ENCODE measurements at places on chromosomes 7 and 10.

- no peak for DNase-seq
Measured at GRCh38 chr10:89256962-89257361, 5.4 kb upstream of the LIPA start.

- no peak for DNase-seq
Measured at GRCh38 chr7:140923358-140924006, 1.2 kb downstream of the BRAF start.

DNA sequence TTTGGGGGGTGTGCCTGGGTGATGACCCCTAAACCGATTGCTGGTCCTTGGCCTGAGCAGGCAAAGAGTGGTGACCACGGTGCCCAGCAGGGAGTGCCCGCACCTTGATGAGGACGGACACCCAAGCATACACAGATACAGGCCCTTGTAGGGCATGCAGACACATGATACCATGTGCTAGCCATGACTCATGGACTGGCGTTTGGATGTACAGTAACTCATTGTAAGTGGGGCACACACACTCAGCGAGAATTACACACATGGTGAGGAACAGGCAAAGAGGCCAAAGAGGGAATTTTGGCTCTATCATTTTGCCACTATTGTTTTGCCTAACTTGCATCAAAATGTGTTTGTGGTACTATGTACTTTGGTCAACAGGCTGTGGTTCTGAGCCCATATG lies 24.1 kb downstream of the KAZALD1 start:
- no peak for DNase-seq

DNA sequence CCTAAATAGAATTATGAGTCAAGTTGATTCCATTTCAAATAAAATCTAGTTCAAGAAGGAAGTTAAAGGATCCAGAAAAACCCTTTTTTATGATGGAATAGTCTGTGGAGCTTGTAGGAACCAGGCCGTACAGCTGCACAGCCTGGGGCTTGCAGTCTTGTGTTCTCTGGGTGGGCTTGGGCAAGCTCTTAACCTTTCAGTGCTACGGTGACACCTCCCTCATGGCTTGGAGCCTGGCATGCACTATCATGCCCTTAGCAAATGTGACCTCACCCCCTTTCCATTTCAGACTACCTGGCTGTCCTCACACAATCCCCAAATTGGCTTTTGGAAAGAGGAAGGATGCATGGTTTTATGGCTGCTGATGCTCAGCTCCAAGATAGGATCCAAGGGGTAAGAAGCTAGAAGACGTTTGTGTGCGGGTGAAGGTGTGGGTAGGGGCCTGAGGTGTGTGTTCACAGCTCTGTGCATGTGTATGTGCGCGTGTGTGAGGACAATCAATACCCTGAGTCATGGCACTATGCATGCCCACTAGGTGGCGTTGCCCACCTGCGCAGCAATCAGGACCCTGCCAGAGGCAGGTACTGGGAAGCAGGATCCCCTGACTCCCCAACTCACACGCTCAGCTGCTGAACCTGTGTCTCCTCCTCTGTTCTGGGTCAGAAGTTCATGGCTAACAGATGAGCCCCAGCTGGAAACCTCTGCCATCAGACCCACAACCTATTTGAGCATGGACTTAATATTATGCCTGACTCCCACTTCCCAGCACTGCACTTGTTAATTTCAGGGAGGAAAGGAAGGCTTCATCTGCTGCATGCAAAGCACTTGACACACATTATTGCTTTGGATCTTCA lies 113.4 kb downstream of the PTPN20 start:
- peak; percentile 39 for DNase-seq

DNA sequence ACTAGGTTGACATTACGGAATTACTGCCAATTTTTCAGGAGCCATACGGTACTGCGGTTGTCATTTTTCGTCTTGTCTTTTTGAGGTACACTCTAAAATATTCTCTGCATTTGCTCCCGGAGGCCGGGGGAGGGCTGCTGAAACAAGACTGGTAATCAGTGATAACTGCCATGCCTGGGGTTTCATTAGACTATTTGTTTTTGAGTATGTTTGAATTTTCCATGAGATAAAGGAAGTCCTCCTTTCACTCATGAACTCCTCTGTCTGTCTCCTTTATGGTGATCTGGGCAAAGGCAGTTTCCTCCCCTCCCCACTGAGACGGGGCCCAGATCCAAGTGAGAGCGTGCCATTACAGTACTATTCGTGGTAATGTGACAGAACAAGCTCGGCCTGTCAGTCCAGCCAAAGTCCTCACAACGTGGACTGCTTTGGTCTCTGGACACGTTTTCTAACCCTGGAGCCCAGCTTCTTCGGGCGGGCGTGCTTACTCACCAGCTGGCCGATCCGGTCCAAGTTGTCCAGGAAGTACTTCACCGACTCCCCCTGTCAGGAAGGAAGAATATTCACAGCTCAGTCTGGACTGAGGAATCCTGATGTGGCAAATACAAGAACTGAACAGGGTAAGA lies 45.1 kb downstream of the AMZ1 start:
- DNase-seq, result peak; percentile 29

GRCh38 chr7:66105263-66105748 lies 9.3 kb upstream of the CRCP start:
- DNase-seq, result no peak

DNA sequence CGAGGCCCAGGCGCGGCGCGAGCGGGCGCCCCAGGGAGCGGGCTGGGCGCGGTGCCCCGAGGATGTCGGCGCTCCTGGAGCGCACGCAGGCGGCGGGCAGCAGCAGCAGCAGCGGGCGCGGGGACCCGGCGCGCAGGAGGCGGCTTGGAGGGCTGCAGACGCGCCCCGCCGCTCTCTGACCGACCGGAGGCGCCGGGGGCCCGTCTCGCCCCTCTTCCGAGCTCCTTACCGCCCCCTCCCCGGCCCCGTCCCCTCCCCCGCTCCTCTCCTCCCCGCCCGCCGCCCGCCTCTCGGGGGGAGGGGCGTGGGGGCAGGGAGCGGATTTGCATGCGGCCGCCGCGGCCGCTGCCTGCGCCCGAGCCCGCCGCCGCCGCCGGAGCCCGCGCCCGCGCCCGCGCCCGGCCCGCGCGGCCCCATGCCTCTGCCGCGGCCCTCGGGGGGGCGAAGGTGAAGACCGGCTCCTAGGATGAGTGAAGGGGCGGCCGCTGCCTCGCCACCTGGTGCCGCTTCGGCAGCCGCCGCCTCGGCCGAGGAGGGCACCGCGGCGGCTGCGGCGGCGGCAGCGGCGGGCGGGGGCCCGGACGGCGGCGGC lies at the start of gene NRG3:
Gene NRG3, plus strand, starts transcription at position 320 of the 592 bp plus-strand sequence.
- no peak for DNase-seq

GRCh38 chr10:65847436-65848230 lies 1078.2 kb upstream of the LRRTM3 start:
- DNase-seq, result no peak

DNA sequence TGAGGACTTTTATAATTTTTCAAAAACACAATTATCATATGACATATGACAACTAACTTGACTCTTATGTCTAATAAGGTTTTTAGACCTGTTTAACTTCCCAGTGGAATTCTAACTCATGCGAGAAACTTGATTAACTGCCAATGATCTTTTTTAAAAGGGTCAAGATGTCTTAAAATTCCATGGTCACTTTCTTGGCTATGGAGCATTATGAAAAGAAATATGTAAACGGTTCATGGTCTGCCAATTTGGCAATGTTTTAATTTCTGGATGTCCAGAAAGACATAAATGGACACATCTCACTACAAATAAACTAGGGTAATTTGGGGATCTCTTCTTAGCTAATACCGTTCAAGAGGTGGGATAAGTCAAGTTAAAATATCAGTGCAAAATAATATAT lies 5.4 kb downstream of the ETV1 start:
- DNase-seq, result no peak

DNA sequence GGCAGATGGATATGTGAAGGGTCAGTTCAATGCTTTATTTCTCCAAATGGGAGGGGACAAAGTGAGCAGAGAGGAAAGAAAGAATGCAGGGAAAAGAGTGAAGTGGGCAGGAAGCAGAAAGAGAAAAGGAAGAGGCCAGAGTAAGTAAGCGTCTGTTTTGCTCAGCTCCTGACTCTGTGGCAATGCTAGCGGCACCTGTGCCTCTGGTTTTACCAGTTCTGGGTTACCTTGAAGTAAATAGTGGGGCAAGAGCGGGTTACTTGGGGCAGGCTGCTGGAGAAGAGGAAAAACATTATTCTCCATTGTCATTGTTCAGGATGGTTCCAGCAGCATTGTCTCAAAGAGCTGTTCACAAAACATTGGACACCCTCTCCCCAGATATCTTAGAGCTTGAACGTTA lies 1.9 kb downstream of the TAS2R40 start:
- DNase-seq, result no peak

DNA sequence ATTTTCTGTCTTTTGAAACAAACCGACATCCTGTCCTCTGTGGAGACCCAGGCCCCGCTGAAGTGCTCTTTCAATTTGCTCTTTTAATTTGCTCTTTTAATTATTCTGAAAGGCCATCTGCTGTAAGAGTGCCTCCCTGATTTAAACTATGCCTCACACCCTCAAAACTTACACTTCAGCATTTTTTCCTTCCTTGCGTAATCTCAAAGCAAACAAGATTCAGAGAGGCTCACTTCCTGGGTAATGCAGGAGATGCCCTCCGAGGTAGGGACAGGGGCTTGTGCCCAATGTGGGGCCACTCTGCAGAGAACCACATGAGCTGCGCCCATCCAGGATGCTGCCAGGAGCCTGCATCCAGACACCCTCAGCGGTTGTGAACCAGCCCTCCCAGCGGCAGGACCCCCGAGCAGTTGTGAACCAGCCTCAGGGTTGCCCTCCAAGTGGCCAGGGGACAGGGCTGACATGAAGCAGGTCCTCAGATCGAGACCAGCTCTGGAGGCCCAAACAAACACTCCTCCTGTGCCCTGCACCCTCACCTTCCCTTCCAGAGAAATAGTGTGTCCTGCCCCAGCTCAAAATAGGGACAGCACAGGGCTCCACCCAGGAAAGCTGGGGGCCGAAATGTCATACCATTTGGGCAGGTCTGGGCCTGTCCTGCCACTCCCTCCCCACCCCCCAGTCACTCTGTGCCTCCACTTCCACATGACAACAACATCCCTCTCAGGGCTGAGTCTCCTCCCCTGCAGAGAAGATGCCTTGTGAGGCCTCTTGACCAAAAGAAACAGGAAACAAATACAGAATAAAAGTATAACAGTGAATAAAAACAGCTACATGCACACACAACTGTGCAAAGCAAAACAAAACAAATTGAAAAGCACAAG lies 190.4 kb downstream of the PTPRN2 start:
- DNase-seq, result no peak

GRCh38 chr10:108303149-108303548 lies 1138.6 kb upstream of the SORCS1 start:
- DNase-seq, result no peak

GRCh38 chr10:6033954-6034353 lies 28.2 kb downstream of the IL2RA start:
- peak; percentile 2 for DNase-seq

GRCh38 chr7:28155964-28156363 lies 24.6 kb downstream of the JAZF1 start:
- no peak for DNase-seq

DNA sequence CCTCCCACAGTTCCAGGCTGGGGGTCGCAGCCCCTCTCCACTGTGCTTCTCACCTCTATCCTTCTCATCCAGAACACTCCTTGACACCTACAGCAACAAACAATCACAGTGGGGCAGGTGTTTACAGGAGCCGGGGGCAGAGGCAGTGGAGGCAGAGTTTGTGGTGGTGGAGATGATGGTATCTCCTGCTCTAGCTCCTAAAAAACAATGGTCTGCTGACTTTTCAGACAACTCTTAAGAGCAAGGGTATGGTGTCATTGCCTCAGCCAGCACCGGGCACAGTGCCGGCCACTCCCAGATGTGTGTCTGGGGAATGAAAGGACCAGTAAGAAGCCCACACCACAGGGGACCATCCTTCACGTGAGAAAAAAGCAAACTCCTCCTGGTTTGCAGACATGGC lies 36.3 kb upstream of the ANTXRL start:
- no peak for DNase-seq

- DNase-seq, result no peak
Measured at GRCh38 chr7:44196450-44196872, 4.3 kb upstream of the YKT6 start.

GRCh38 chr10:112883360-112884178 lies 66.5 kb upstream of the TCF7L2 start:
- no peak for DNase-seq

- peak; percentile 95 for DNase-seq
Measured at GRCh38 chr10:45000752-45001380, at the start of gene ZNF22. ZNF22 (plus strand) TSS chr10:45000923; CDS start chr10:45003369, 2,446 bp downstream.

GRCh38 chr10:28219251-28219650 lies 83.6 kb downstream of the MPP7 start:
- DNase-seq, result no peak

DNA sequence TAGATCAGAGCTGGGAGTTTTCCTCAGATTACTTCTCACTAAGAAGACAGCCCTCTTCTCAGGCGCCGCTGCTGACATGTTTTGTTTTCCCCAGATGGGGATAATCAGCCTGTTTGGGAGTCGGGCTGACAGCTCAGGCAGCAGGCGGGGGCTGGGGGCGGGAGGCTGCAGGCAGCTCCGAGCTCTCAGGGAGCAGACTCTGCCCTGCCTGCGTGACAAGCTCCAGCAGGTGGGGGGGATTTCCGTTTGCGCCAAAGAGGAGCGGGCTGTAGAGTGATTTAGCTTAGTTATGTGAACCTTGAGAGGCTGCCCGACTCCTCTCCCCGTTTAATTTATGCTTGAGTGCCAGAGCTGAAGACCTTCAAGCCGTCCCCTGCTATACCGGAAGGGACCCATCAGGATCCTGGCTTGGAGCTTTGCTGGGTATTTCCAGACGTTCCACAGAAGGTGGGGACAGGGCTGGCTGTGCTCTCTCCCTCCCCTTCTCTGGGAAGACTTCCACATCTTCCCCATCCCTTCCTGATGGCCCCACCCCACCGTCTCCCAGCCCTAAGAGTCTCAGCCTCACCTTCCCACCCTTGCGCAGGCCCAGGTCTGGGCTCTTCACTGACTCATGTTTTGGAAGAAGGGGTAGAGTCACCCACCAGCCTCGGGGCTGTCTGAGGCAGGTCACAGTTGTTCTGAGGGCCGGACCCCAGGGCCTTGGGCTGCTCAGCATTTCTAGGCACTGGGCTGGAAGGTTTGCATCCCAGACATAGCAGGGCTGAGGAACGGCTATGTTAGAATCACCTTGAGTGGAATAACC lies 24.7 kb upstream of the ADCYAP1R1 start:
- no peak for DNase-seq

DNA sequence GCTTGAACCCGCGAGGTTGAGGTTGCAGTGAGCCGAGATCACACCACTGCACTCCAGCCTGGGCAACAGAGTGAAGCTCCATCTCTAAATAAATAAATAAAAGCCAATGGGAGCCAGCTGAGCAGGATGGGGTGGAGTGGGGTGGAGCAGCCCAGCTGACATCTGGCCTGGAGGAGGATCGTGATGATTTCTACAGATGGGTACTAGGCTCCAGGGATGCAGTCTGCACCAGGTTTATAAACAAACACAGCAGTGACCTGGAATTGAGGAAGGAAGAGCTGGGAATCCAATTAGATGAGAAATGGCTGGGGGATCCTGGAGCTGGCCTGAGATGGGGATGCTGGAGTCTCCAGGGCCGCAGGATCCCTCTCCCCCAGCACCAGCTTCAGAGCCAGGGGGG lies 7.3 kb upstream of the GRIFIN start:
- no peak for DNase-seq

- DNase-seq, result no peak
Measured at GRCh38 chr7:70935854-70936253, 196.1 kb upstream of the GALNT17 start.

GRCh38 chr7:142865766-142866165 lies 10.9 kb downstream of the EPHB6 start:
- no peak for DNase-seq

Data from SJSA1 (cell line).